ENCODE measurements at places on chromosomes 6 and 20. TPM values are rescaled to one million over a fixed set of nuclear protein-coding genes. Genes with fewer than 3 reads are reported as not detected.

- no peak for DNase-seq
Observed at GRCh38 chr20:60648556-60648955, 603.5 kb upstream of the CDH4 start.

- DNase-seq: no peak
Observed at GRCh38 chr6:91720324-91720723, 1133.5 kb upstream of the MAP3K7 start.

DNA sequence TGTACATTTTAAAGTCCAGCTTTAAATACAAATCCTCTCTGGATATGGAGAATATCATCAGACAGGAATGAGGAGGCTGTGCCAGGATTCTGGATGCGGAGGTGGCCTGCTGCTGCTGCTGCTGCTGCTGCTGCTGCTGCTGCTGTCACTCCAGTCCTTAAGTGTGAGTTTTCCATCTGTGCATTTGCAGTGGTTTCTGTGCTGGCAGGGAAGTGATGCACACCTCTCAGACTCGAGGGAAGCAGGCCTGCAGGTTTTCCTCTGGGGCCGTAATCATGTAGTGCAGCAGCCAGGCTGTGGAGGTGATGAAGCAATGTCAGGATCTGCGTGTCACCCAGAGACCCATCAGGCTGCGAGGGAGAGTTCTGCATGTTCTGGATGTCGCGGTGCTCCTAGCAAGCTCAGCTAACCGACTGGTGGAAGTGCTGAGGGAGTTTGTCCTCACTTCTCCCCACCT, 32.0 kb downstream of the CFAP61 start:
- DNase-seq: no peak

- no peak for DNase-seq
Observed at GRCh38 chr6:8060346-8060745, 3.8 kb downstream of the BLOC1S5 start.

DNA sequence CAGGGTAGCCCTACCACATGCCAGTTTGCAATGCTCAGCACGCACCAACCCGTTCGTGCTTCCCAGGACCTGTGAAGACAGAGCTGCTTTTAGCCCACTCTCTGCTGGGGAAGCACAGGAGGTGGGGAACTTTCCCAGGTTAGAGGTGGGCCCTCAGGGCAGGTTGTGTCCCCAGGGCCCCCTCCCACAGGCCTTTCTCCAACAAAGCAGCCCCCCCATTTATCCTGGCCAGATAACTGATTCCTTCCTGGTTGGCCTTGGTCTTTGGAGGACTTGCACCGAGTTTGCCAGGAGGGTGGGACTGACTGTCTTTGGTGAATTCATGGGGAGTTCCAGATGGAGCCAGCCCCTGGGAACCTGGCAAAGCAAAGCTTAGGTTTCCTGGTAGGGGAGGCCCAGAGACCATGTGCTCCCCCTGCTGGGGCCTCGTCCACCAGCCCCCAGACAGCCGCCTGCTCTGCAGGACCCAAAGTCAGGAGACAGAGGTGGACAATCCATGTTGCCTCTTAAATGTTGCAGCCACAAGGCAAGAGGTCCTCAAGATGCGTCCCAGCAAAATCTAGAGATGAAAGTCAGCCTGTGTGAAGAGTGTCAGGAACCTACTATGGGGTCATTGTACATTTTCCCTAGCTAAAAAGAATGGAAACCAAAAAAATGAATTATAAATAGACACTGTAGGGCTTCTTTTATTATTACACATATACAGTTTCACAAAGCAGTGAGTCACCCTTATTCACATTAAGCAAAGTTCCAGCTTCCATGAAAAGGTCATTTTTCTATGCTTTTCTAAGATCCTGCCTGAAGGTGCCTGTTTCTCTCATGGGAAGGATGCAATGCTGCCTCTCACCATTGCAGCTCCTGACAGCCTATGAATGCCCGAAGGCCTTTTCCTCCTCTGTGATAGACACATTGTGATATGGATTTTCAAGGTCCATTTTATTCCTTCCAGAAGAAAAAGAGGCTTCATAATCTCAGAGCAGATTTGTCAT, 497.8 kb downstream of the PREX1 start:
- no peak for DNase-seq

GRCh38 chr6:47496935-47497579, 19.5 kb downstream of the CD2AP start:
- no peak for DNase-seq

- no peak for DNase-seq
Observed at GRCh38 chr6:2725999-2726567, 24.6 kb downstream of the MYLK4 start.

GRCh38 chr6:93968126-93968525, 548.8 kb upstream of the EPHA7 start:
- DNase-seq: no peak

- no peak for DNase-seq
Observed at GRCh38 chr20:50356962-50357782, 153.0 kb upstream of the PTPN1 start.

GRCh38 chr6:32188381-32189068, 1.5 kb downstream of the PBX2 start:
- DNase-seq: peak; percentile 14

- DNase-seq: no peak
Observed at GRCh38 chr20:16488086-16488485, 85.2 kb downstream of the KIF16B start.

GRCh38 chr20:56587307-56588041, 41.6 kb upstream of the TFAP2C start:
- no peak for DNase-seq

GRCh38 chr6:46000905-46001304, 14.8 kb downstream of the CLIC5 start:
- DNase-seq: no peak

- no peak for DNase-seq
Observed at GRCh38 chr6:74167511-74167910, 471.5 kb downstream of the CD109 start.

- peak; percentile 94 for DNase-seq
Observed at GRCh38 chr20:50929299-50930138, 1.7 kb downstream of the ADNP start.

DNA sequence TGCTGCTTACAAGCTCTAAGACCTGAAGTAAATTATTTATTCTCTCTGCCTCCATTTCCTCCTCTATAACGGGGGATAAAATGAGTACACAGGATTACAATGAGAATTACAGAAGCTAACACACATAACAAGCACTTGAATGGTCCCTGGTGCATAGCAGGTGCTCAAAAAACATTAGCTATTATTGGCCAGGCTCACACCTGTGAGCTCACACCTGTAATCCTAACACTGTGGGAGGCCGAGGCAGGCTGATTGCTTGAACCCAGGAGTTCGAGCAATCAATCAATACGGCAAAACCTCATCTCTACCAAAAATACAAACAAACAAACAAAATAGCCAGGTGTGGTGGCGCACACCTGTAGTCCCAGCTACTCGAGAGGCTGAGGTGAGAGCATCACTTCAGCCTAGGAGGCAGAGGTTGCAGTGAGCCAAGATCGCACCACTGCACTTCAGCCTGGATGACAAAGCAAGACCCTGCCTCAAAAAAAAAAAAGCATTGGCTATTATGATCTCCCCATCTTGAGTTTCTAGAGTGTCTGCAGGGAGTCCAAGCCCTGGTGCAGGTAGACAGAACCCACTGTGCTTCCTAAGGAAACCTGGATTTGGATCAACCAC, 68.1 kb downstream of the PREX1 start:
- DNase-seq: no peak

- no peak for DNase-seq
Observed at GRCh38 chr6:227812-228338, 64.4 kb upstream of the DUSP22 start.

DNA sequence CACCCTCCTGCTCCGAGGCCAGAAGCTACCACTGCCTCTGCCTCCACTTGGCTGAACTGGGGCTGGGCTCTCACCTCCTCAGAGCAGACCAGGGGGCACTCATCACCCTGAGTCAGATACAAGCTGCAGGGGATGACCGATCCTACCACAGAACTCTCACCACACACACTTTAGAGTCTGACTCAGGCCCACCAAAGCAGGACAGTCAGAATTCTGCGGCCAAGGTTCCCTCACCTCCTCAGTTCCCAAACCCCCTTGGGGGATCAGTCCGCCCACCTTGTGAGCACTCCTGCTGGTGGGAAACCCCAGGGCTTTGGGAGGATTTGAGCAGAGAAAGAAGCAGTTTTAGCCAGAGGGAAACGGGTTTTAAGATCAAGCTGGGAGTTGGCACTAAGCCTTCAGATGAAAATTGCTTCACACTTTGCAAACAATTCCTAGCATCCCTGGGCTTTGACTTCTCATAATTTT, 587.8 kb upstream of the JAG1 start:
- peak; percentile 77 for DNase-seq

DNA sequence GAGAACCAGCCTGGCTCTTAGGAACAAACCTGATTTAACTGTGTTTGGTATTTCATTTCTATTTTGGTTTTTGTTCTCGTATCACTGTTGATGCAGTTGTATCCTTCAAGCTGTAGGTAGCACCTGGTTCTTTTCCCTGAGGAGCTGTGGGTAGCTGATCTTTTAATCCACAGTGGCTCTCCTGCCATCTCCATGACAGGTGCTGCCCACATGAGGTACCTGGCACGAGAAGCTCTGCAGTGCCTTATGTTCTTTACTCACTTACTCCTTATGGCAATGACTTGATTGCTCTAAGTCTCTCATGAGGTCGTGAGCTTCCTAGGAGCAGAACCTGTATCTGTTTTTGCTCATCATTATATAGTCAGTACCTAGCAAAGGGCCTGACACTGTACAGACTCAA, 74.3 kb upstream of the EMILIN3 start:
- DNase-seq: no peak

DNA sequence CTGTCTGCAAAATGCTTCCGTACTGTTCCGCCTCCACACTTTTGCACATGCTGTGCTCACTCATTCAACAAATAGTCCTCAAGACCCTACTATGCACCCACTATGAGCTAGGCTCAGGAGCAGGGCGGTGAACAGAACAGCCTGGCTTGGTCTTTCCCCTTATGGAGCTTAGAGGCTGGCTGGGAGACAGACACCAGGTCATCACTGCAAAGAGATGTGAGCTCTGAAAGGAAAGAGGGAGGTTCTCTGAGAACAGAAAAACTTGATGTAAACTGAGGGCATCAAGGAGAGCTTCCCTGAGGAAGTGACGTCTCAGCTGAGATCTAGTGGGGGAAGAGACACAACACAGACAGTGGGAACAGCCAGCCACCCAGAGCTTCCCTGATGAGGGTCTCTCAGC, 31.0 kb upstream of the TGM2 start:
- DNase-seq: no peak

DNA sequence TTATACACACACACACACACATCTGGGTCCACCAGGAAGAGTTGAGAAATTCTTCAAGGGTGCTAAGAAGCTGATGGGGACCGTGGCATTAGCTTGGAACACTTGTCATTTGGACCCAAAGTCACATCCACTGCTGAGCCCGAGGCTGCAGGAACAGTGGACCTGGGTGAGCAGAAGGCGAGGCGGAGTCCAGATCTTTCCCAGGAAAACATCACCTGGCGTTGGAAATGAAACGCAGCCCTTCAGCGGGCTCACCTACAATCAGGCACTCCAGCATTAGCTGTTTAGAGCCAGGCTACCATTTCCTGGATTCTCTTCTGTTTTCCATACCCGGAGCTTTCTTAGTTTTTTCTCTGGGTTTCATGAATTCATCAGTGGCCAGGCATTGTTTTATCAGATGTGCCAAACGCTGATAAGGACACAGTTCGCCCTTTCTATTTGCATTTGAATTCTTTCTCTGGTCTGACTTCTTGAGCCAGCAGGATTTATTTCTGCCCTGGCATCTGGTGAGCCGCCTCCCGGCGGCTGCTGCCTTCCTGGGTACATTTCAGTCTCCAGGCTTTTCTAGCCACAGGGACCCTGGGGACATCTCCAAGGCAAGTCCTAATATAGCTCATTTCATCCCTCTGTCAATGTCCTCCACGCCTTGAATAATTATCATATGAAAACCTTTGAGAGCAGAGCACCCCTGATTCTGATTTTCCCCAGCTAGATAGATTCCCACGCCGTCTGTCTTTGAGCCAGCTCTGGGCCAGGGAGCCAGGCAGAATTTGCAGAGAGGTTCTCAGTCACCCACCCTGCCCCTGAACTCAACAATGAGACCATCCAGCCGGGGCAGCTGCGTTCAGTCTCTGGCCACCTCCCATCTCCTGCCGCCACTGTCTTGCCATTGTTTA, 170.9 kb downstream of the TTLL2 start:
- DNase-seq: no peak

DNA sequence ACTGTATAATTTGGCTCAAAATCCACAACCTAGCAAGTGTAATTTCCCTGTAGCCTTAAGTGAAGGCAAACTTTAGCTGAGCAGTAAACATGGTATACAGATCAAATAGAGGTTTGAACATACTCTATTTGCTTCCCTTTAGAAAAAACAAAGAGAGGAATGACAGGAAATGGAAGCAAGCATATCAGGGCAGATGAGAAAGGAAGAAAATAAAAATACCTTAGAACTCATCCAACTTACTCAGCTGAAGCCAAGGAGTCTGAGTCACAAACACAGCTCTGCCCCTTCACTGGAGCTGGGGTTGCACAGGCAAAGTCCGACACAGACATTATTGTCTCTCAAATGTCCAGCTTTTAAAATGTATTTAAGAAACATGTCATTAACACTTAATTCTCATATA, 379.9 kb upstream of the IRAK1BP1 start:
- DNase-seq: peak; percentile 14

DNA sequence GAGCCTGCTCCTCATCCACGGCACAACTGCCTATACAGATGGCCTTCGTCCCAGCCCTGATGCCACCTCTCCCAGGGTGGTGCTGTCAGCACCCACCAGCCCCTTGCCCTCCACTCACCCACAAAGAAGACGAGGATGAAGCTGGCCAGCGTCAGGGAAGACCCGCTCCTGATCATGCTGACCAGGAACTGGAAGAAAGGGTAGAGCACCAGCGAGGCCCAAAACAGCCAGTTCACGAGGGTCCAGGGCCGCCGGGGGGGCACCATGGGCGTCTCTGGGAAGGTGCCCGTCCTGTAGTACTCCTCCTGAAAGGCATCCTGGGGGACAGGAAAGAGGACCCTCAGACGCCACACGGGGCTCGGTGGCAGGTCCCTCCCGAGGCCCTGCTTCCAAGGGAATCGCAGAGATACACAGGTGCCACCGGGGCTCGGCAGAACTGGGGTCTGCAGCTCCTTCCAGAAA, 134.5 kb downstream of the AGPAT4 start:
- DNase-seq: no peak

DNA sequence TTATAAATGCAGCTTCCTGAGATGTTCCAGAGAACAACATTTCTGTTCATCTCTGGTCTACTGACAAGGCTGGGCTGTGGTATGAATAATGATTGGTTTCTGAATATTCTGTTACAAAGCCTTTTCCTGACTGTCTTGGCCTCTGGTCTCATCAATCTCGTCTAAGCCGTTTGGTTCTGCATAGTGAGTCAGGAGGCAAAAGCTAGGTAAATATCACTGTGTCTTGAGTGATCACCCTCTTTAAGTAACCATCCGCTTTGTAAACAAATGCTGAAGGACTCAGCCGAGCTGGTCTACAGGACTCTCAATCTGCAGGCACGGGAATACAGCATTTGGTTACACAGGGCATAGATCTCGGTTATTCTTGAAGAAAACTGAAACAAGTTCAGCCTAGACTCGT, 511.9 kb downstream of the KIF16B start:
- DNase-seq: no peak

GRCh38 chr6:1841136-1841535, 231.4 kb downstream of the FOXC1 start:
- no peak for DNase-seq

GRCh38 chr6:71879016-71879415, 7.3 kb upstream of the RIMS1 start:
- peak; percentile 72 for DNase-seq

The NDUFAF5 gene
- 18.1 TPM for total RNA-seq

The MYLK2 gene
- 0.20 TPM for total RNA-seq

The CDC25B gene
- 65.4 TPM for total RNA-seq

The TFAP2D gene
- total RNA-seq: not detected

The MTRF1L gene
- 31.3 TPM for total RNA-seq

The HELZ2 gene
- 13.8 TPM for total RNA-seq

The C20orf141 gene
- not detected for total RNA-seq

The SLC2A10 gene
- total RNA-seq: 32.5 TPM

Data from HFFc6 (cell line).